ENCODE measurements at places on chromosomes 11 and 22.
A peak's percentile ranks its signal among the peaks of the same experiment; 100 is the strongest.

DNA sequence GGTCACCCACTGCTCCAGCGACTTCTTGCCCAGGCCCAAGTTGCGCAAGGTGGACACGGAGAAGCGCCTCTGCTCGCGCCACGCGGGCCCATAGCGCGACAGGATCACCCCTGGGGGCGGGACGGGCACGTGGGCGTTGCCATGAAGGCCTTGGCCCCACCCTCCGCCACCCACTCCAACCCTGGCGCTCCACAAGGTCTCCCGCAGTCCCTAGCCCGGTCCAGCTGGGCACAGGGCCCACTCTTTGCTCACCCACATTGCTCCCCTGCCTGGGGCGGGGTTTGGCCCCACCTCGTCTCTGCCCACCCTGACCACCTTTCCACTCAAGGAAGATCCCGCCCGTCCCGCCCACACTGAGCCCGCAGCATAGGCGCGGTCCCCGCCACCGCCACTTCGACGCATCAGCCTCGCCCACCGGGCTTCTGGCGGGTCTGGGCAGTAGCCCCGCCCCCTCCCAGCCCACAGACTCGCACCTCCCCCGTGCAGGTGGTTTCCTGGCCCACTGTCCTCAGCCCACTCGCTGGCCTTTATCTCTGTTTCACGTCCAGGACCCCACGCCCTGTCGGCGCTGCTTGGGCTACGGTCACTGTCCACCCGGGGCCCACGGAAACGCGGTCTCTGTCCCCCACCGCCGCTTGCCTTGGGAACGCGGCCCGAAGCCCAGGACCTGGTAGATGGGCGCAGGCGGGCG, 12.3 kb upstream of the CYP2D6 start:
- DNase-seq: no peak
- no peak overlapping the region for H3K4me3 ChIP-seq
- H3K27ac ChIP-seq: no peak overlapping the region
- H3K27me3 ChIP-seq: no peaks in the 10 kb centered on the region
- peaks cover 6% of the 10 kb centered on the region for H3K36me3 ChIP-seq

- DNase-seq: no peak
- no peaks in the 10 kb centered on the region for H3K4me1 ChIP-seq
- no peak overlapping the region for H3K4me3 ChIP-seq
- no peaks in the 10 kb centered on the region for H3K27me3 ChIP-seq
Measured at GRCh38 chr11:80281194-80281593, 840.4 kb upstream of the TENM4 start.

DNA sequence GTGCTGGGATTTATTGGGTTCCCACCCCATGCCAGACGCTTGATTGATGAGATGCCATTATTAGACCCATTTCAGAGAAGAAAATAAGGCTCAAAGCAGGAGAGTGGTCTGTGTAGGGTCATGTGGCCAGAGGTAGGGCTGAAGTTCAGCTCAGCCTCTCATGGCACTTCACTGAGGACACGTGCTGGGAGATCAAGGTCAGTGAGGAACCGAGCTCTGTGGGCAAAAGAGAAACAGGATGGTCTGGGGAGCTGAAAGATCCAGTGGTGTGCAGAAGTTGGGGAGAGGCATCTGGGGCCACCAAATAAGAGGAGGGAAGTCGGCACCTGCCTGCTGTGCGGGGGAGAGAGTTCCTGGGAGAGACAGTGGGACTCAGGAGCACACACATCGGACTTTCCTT, 19.6 kb downstream of the RHOD start:
- H3K4me1 ChIP-seq: peaks cover 7% of the 10 kb centered on the region
- H3K4me3 ChIP-seq: no peak overlapping the region
- no peaks in the 10 kb centered on the region for H3K36me3 ChIP-seq

- no peaks in the 10 kb centered on the region for H3K36me3 ChIP-seq
- H3K4me1 ChIP-seq: no peaks in the 10 kb centered on the region
- no peak for DNase-seq
- H3K27me3 ChIP-seq: no peaks in the 10 kb centered on the region
Measured at GRCh38 chr11:61802605-61803004, 9.9 kb downstream of the FEN1 start.

GRCh38 chr11:66479394-66480116, 679 bp upstream of the DPP3 start:
- peaks cover 29% of the 10 kb centered on the region for H3K4me1 ChIP-seq
- no peaks in the 10 kb centered on the region for H3K27me3 ChIP-seq
- H3K36me3 ChIP-seq: peaks cover 13% of the 10 kb centered on the region
- DNase-seq: no peak

- DNase-seq: no peak
- no peaks in the 10 kb centered on the region for H3K27me3 ChIP-seq
- no peaks in the 10 kb centered on the region for H3K36me3 ChIP-seq
- peaks cover 7% of the 10 kb centered on the region for H3K4me1 ChIP-seq
- no peak overlapping the region for H3K4me3 ChIP-seq
Measured at GRCh38 chr22:41933411-41934177, 7.0 kb upstream of the TNFRSF13C start.

DNA sequence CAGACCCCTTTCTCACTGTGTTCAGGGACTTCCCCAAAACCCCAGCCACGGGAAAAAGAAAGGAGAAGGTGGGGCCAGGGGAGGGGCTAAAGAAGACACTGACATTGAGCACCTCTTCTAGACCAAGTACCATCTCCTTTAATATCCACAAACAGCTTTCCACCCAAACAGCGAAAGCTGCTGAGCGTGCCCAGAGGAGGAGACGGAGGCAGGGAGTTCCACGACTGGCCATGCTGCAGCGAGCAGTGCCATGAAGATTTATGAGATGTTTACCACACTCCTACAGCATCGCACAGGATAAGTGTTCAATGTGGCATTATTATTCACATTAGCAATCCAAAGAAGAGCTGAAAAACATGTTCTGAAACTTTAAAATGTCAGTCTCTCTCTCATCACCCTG, 127.4 kb downstream of the LARGE1 start:
- H3K4me3 ChIP-seq: no peak overlapping the region
- no peak overlapping the region for H3K27ac ChIP-seq
- H3K36me3 ChIP-seq: no peaks in the 10 kb centered on the region

DNA sequence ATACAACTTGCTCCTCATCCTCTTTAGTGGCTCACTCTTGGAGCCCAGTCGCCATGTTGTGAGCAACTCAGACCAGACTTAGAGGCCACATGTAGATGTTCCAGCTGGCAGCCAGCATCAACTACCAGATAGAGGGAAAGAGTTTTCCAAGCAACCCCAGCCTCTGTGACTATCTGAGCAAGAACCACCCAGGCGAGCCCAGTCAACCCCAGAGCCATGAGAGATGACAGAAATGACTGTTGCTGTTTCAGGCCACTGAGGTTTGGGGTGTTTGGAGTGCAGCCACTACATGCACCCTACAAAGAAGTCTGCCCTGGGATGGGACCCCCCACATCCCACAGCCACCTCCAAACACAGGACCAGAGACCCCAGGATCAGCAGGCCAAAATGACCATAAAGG, 24.8 kb upstream of the CLDN5 start:
- H3K36me3 ChIP-seq: no peaks in the 10 kb centered on the region
- H3K4me1 ChIP-seq: no peaks in the 10 kb centered on the region
- no peaks in the 10 kb centered on the region for H3K27me3 ChIP-seq
- H3K4me3 ChIP-seq: no peak overlapping the region
- no peak for DNase-seq

DNA sequence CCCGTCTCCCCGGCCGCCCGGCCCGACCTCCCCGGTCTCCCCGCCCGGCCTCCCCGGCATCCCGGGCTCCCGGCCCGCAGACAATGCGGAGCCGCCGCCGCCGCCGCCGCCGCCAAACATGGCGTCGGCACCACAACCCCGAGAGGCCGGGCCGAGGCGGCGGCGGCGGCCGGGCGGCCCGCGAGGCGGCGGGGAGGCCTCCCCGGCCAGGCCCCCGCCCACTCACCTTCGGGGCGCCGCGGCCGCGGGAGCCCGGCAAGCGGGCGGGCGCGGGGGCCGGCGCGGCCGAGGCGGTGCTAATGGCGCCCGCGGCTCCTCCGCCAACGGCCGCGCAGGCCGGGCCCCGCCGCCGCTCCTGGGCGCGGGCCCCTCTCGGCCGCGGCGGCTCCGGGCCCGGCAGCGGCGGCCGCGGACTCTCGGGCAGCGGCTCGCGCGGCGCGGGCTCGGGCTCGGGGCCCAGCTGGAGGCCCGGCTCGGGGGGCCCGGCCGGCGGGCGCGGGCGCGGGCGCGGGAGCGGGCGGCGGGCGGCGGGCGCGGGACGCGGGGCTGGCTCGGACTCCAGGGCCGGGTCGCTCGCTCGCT, 311 bp downstream of the BRD1 start:
- H3K4me3 ChIP-seq: peak overlapping the region; percentile 82
- peaks cover 69% of the 10 kb centered on the region for H3K4me1 ChIP-seq
- H3K36me3 ChIP-seq: peaks cover 32% of the 10 kb centered on the region

- DNase-seq: no peak
- no peak overlapping the region for H3K4me3 ChIP-seq
- H3K27me3 ChIP-seq: no peaks in the 10 kb centered on the region
Measured at GRCh38 chr11:114031246-114031966, 28.1 kb upstream of the ZBTB16 start.

- DNase-seq: peak; percentile 62
- no peak overlapping the region for H3K4me3 ChIP-seq
- no peaks in the 10 kb centered on the region for H3K4me1 ChIP-seq
- H3K36me3 ChIP-seq: no peaks in the 10 kb centered on the region
Measured at GRCh38 chr11:6251120-6251733, 8.4 kb upstream of the CCKBR start.

DNA sequence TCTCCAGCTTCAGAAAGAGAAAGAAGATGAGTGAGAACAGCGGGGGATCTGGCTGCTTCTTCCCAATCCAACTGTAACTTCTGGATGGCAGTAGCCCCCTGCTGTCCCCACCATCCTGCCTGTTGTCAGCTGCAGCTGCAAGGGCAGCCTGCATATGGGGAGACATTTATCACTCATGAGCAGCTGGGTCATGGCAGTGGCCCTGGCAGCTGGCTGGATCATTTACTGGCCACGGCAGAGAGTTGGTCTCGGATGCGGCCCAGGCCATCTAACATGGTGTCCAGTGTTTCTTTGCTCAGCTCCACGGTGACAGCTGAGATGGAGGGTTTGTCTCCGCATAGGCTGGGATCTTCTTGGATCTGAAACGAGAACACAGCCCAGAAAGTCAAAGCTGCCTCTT, 14.8 kb downstream of the COMMD9 start:
- no peaks in the 10 kb centered on the region for H3K27me3 ChIP-seq
- no peaks in the 10 kb centered on the region for H3K4me1 ChIP-seq
- no peak for DNase-seq
- peaks cover 72% of the 10 kb centered on the region for H3K36me3 ChIP-seq
- no peak overlapping the region for H3K27ac ChIP-seq
- no peak overlapping the region for H3K4me3 ChIP-seq

DNA sequence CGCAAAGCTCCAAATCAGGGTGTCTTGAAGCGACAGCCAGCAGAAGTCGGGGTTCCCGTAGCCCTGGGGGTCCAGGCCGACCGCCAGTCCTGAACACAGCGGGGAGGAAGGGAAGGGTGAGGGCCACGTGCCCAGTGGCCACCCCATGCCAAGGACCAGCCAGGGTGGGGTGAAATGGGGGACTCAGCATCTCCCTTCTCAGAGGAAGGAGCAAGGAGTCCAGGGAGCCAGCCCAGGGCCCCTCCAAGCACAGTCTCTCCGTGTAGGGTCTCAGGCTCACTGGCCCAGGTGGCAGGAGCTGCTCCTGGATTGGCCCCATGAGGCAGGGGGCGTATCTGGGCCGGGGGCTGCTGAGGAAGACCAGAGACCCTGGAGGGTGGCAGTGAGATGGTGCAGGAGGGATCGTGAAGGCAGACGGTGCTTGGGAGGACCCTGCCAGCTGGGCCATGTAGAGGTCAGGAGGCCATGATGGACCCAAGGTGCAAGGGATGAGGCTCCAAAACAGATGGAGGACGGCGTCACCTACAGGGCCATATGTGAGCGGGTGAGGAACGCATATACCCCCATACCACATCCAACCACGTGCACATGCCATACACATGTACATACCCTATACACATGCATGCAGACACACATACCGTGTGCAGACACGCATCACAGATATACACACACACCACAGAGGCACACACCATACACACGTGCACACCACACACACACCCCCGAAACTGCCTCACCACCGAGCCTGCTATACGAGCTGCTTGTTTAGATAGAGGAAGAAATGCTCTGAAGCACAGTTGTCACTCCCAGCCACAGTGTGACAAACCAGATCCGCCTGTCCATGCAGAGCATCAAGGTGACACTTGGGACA, 34.4 kb downstream of the TRMU start:
- H3K27ac ChIP-seq: no peak overlapping the region
- H3K4me3 ChIP-seq: no peak overlapping the region
- peaks cover 59% of the 10 kb centered on the region for H3K4me1 ChIP-seq
- DNase-seq: no peak

- no peak overlapping the region for H3K27ac ChIP-seq
- H3K27me3 ChIP-seq: peaks cover 13% of the 10 kb centered on the region
- no peaks in the 10 kb centered on the region for H3K4me1 ChIP-seq
- no peak overlapping the region for H3K4me3 ChIP-seq
Measured at GRCh38 chr11:125724125-125724524, 22.0 kb upstream of the PATE1 start.

DNA sequence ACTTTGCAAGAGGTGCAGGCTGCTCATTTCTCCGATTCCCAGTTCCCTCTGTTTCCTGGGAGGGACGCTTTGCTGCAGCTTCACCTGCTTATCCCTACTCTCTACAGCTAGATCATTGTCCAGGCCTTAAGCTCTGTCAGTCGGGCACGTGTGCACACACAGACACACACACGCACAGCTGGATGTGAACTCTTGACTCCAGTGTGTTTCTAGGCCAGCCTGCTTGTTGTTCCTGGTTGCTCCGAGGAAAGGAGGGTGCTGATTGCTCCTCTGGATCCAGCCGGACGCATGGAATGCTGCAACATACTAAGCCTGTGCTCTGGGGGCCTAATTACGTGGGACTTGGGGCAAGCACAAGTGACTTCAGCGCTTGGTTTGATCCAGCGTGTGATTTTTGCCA, 19.7 kb downstream of the ZNRF3 start:
- H3K36me3 ChIP-seq: no peaks in the 10 kb centered on the region
- peaks cover 8% of the 10 kb centered on the region for H3K4me1 ChIP-seq
- no peaks in the 10 kb centered on the region for H3K27me3 ChIP-seq
- H3K4me3 ChIP-seq: no peak overlapping the region
- H3K27ac ChIP-seq: no peak overlapping the region
- no peak for DNase-seq

DNA sequence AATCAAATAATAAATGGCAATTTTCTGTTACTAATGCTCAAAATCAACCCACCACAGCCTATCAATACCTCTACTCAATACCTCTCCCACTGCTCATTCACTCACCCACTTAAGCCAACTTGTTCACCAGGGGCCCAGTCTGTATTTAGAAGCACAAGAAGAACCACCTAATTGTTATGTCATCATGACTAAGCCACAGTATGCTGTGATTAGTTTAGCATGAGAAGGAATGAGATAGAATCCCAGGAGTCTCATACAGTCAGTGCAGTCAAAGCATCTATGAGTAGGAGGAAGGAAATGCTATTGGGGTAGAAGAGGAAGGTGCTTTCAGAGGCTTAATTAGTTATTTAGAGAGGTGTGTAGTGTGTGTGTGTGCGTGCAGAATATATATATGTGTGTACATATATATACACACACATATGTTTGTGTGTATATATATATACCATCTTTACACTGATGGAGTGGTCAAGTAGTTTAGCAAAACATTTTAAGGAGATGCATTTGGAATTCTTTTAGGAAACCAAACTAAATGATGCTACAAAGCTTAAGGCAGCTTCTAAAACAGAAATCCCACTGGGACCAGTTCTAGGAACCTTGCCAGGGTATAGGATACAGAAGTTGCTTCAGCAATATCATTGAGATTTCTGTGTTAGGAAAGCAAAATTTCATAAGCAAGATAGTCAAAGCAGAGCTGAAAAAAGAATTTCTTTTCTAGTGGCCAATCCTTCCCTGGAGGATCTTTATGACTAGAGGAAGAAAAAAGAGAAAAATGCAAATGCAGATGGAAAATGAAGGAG, 27.5 kb downstream of the KCNA4 start:
- no peaks in the 10 kb centered on the region for H3K27me3 ChIP-seq
- no peaks in the 10 kb centered on the region for H3K36me3 ChIP-seq
- no peak for DNase-seq
- no peak overlapping the region for H3K27ac ChIP-seq
- no peak overlapping the region for H3K4me3 ChIP-seq

All from CD4-positive, alpha-beta T cell (primary cell).